ENCODE measurements at places on chromosomes 1 and 21.

- no peak for DNase-seq
Observed at GRCh38 chr1:27405074-27405473, 12.7 kb downstream of the GPR3 start.

DNA sequence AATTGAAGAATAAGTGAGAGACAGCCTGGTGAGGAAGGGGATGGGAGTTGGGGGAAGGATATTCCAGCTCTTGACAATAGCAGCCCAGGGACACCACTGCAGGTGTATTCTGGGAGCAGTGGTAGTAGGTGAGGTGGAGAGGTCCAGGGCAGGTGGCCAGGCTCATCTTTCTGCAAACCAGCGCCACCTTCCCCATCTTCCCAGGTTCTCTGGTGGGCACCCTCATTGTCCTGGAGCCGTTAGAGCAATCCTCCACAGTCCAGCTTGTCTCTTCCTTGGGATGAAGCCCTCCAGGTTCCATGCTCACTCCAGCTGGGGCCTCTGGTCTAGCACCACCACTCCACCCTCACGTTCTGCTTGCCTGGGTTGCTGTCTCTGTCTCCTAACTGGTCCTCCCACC is 97.0 kb downstream of the IER5 start:
- DNase-seq, result no peak

GRCh38 chr1:23525558-23526250 is 5.3 kb downstream of the E2F2 start:
- DNase-seq, result no peak

- DNase-seq, result no peak
Observed at GRCh38 chr1:184299796-184300195, 87.0 kb upstream of the C1orf21 start.

- no peak for DNase-seq
Observed at GRCh38 chr1:203099805-203100515, 14.1 kb upstream of the MYOG start.

GRCh38 chr1:40059338-40059959 is 18.9 kb downstream of the CAP1 start:
- no peak for DNase-seq

- DNase-seq, result no peak
Observed at GRCh38 chr1:41243079-41243385, 926 bp upstream of the SCMH1 start.

- no peak for DNase-seq
Observed at GRCh38 chr1:205191622-205192021, 19.9 kb downstream of the DSTYK start.

GRCh38 chr1:11752359-11753088 is 9.5 kb upstream of the C1orf167 start:
- DNase-seq, result no peak

DNA sequence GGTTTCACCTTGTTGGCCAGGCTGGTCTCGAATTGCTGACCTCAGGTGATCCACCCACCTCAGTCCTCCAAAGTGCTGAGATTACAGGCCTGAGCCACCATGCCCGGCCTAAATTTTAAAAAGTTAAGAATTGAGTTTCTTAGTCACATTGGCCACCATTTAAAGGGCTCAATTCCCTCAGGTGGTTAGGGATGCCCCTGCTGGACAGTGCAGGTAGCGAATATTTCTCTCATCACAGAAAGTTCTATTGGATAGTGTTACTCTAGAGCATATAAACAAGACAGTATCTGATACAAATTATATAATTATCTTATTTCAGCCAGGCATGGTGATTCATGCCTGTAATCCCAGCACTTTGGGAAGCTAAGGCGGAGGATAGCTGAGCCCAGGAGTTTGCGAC is 320.2 kb downstream of the ZP4 start:
- no peak for DNase-seq

DNA sequence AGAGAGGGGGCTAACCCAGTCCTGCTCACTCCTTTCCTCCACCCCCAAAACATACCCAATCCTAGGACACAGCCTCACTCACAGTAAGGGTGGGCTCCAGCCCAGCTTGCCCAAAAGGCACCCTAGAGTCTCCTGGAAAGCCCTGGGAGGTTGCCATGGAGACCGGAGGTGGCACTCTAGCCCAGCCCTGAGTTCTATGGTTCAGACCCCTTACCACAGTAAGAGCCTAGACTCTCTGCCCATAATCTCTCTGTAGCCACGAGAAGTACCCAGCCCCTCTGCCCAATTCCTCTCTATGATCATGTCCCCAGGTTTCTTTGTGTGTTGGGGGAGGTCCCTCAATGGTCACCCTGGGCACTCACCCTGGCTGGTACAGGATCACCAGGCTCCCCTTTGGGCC is 14.4 kb downstream of the COL16A1 start:
- no peak for DNase-seq
